ENCODE measurements at places on chromosomes 6 and 20.

DNA sequence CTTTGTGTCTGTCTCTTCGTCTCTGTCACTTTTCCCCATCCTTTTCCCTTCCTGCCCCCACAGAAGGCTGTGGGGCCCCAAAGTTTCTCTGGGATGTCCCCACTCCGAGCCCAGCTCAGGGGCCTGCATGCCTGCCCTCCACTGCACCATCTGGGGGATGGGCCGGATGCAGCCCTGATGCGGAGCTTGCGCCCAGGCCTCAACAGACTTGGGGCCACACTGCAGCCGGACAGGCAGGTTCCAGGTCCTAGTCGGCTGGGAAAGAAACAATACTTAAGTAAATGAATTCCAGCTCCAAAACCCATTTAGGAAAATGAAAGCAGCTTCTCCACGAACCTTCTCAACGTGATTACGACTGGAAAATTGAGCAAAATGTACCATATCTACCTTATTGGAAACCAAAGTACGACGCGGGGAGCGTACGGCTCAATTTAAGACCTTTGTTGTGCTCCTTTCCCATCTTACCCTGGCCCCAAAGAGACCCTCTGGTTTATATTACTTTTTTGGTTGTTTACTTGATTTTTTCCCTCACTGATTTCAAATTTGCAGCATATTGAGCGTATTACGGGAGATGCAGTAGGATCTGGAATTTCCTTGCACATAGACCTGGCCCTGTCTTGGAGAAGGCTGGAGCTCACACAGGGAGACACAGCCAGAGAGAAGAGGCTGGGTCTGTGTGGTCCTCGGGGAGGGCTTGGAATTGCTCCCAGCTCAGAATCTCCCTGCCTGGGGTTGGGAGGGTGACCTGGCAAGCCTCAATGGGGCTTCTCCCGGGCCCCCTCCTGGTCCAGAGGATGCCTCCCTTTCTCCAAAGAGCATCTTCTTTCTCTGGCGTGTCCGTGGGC, 8.0 kb downstream of the FOXC1 start:
- no peak for DNase-seq

GRCh38 chr20:20603339-20603990, 109.0 kb downstream of the RALGAPA2 start:
- no peak for DNase-seq

GRCh38 chr6:14896475-14896874, 349.4 kb upstream of the JARID2 start:
- DNase-seq: no peak

DNA sequence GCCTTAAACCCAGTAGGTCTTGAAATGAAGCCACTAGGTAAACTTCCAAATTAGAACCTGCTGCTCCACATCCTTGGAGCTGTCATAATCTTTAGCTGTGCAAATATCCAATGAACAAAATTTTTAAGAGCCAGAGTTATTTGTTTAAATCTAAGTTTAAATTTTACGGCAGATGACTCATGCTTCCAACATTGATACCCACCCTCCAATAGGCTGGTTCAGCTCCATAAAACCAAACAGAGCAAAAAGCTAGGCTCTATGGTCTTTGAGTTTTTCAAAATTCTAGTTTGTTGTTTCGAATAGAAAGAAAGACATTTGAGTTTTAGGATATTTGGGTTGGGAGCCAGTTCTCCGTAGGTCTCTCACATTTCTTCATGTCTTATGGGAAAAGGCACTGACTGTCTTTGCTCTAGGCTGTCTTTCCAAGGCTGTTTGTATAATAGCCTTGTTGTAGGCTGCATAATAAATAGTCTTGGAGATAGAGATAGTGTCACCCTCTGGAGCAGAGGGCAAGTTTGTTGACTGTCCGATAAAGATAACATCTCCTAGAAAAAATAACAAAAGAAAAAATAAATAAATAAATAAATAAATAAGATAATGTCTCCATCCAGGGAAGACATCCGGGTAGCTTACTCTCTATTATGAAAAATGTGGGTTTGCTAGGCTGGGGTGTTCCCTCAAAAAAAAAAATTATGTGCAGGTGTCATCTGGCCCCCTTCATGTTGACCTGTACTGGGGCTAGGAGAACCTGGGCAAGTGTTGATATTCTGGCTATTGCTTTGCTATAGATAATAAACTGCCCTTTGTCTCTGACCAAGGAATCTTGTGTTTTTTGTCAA, 36.5 kb downstream of the SLC2A12 start:
- DNase-seq: no peak

GRCh38 chr6:162539321-162539720, 188.2 kb downstream of the PRKN start:
- no peak for DNase-seq

- DNase-seq: no peak
These were observed 201.8 kb upstream of the LRFN2 start for GRCh38 chr6:40788661-40789655.

DNA sequence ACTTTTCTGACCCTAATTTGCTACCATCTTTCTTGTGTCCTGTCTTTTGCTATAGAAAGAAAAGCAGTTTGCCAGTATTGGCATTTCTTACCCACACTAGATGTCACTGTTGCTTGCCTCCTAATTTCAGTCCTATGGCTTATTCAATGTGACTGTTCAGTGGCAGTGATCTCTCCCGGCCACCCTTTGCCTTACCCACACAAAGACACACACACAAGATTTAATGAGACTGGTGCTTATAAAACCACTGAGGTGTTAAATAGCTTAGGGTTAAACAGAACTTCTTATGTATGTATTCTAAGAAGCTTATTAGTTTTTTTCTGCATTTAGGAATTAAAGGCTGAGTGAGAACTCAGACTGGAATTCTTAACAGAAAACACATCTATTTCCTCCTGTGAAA, 233.6 kb upstream of the ASCC3 start:
- peak; percentile 15 for DNase-seq

DNA sequence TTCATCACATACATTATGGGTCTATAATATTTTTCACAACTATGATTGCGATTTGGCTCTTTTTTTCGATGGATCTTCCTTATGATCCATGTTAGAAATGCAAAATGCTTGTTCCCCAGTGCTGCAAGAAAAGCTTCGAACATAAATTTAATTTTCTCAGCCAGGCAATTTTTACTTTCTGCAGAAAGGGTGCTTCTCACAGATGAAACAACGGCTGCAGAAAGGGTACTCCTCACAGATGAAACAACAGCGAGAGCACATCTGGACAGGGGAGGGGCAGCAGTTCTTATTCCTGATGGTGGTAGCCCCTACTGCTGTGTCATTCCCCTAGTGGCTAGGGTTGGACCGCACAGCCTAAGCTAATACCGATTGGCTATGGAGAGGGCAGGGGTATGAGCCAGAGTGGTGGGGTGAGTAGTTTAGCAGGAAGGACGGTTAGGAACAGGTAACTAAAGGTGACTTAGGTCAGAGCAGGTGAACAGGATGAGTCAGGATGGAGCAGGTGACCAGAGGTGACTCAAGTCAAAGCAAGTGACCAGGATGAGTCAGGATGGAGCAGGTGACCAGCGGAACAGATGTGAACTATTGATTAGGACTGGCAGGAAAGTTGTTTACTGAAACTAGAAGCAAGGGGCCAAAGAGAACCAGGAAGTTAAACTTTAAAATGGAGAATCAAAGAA, 13.4 kb upstream of the TREML4 start:
- DNase-seq: no peak

DNA sequence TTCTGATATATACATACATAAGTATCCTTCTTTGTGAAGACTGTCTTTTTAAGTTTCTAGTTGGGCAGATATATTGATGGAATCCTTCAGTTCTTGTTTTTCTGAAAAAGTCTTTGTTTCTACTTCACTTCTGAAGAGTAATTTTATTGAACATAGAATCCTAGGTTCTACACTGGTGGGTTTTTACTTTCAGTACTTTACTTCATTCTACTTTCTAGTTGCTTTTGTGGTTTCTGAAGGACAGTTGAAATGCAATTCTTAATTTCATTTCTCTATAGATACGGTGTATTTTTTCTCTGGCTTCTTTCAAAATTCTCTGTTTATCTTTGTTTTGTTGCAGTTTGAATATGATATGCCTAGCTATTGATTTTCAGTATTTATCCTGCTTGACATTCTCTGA, 105.3 kb downstream of the HMGCLL1 start:
- no peak for DNase-seq

GRCh38 chr20:9062066-9062465, 6.8 kb upstream of the PLCB4 start:
- DNase-seq: no peak

DNA sequence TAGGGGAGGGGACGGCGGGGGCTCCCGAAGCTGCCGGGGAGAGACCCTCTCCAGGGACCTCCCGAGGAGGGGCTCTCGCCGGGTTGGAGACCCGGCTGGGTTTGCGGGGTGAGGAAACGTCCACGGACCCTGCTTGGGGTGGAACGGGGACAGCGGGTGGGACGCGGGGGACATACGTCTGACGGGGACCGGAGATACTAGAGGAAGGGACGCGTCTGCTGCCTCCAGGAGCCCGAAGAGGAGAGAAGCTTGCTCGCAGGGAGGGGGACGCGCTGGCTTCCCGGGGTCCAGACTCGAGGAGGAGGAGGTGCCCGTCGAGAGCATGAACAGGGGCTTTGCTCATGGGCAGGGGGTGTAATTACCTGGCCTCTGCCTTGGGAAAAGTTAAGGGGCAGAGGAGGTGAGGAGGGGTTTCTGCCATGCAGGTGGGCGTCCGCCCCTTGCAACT, 593 bp downstream of the DNMT3B start:
- DNase-seq: no peak

GRCh38 chr6:30769088-30769852, 24.9 kb upstream of the IER3 start:
- peak; percentile 74 for DNase-seq

DNA sequence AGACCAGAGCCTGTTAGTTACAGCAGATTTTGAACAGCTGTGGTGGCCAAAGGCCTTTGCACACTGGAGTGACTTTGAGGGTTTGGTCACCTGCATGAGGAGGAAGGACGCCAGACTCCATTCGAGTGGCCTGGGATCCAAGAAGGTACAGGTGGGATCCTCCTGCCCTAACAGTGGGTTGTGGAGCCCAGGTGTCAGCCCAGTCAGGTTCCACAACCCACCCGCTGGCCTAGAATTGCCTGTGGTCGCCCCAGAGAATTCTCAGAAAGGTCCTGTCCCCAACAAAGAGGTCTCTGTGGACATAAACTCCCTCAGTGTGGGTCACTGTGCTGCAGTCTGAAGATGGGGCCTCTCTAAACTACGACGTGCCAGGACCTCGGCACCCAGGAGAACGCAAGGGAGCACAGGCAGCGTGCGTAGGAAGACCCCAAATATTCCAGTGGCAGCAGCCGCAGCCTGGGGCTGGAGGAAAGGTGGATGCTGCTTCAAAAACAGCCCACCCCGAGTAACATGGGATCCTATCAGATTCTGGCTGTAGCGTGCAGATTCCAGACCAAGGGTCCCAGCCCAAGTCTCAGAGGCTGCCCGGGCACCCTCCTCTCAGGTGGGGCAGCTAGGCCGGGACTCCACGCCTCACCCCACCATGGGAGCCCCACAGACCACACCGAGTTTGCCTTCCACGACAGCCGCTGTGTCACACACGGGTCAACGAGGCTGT, 16.0 kb downstream of the ACSS1 start:
- no peak for DNase-seq

GRCh38 chr6:156777577-156778453, 637 bp downstream of the ARID1B start:
- DNase-seq: no peak

DNA sequence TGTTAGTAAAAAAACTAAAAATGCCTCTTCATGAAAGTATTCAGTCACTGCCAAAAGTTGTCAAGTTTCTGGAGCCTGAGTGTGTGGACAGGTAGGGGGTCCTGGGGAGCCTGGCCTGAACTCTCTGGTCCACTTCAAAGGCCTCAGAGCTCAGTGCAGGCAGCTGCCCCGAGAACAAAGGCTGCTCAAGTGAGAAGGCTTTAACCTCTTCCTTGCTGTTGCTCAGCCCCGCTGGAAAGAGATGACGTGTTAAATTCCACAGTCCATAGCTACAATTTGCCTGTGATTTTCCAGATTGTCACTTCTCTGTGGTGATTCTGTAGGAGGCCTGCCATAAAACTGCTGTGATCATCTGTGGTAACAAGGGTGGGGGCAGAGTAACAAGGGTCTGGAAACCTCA, 96.9 kb downstream of the FAM120B start:
- DNase-seq: no peak

GRCh38 chr6:134247844-134248580, 69.9 kb downstream of the SGK1 start:
- no peak for DNase-seq

GRCh38 chr6:156427345-156427744, 349.8 kb upstream of the ARID1B start:
- DNase-seq: no peak

DNA sequence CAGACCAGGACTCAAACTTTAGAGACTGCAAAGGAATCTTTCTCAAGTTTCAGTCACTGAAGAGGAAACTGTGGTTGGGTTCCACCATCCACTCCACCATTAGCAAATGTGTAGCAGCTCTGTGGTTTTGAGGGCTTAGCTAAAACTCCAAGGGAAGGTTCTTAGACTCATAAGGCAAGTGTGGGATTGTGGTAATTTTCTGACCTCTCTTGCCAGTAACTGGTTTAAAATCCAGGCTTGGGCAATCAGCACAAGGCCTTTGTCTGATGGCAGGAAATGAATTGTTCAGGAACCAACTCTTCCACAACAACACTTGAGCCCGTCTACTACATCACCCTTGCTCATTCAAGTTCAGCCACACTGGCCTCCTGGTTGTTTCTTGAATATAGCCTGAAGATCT, 68.6 kb upstream of the FBXL4 start:
- no peak for DNase-seq

DNA sequence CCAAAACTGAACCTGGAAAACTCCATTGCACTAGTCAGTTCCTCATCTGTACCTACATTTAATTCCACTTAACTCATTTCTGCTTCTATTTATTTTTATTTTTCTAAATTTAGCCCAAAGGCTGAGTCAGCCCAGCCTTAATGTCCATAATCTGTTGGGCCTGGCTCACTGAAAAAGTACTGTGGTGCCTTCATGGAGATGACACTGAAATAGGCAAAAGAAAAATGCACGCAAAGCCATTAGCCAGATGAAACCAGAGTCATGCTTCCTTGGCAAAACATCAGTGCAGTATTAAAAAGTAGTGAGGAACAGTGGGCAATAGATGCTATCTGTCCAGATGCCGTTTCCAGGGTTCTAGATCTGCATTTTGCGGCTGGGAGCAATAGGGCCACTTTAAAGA, 14.7 kb upstream of the PLCB4 start:
- no peak for DNase-seq

GRCh38 chr20:8744228-8744844, 324.6 kb upstream of the PLCB4 start:
- DNase-seq: no peak

- DNase-seq: no peak
These were observed 107.7 kb upstream of the FOXA2 start for GRCh38 chr20:22692119-22692475.

DNA sequence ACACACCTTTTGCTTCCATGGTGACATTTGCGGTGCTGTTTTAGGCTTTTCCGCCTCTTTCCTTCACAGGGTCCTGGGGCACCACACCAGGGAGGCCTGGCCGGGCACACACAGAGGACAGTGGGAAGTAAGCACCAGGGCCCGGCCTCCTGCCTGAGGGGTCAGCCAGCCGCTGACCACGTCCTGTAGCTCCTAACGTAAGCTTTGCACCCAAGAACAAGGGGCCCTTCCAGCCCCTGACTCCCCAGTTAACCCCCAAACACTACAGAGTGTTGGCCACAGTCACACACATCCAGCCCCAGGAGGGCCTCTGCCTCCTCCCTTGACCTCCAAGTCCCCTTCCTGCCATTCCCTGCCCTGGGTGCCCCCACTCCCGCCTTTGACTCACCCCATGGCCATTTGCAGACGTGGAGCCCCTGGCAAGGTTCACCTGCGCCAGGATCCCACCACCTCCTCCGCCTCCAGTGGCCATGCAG, 54.7 kb downstream of the YTHDF1 start:
- DNase-seq: no peak
